GM10248 (cell line): ENCODE measurements at places on chromosomes 12 and 14.

- DNase-seq = no peak
These were observed 158.0 kb downstream of the RAD51B start for GRCh38 chr14:67977434-67978034.

- no peak for DNase-seq
These were observed 297.0 kb downstream of the FUT8 start for GRCh38 chr14:65709576-65709975.

- no peak for DNase-seq
These were observed 16.2 kb downstream of the PSMC1 start for GRCh38 chr14:90272523-90272922.

DNA sequence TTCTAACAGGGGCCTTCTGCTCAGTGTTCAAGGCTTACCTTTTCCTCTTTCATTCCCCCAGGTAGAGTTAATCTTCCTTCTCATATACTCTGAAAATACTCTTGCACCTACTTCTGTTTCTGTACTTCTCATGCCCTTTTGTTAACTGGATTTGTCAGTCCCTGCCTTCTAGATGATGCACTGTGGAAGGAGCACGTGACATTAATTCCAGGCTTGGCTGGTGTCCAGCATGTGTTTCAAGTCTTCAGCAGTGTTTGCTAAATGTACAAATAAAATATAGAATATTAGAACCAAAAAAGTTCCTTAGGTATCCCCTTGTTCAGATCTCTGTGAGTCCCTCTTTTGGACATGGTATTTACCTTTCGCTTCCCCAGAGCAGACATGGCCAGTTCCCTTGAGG lies 27.9 kb upstream of the EVL start:
- no peak for DNase-seq

- no peak for DNase-seq
These were observed 47.9 kb downstream of the FGD6 start for GRCh38 chr12:95169368-95169767.

- DNase-seq = no peak
These were observed 356.5 kb upstream of the SOX5 start for GRCh38 chr12:24306001-24306400.

DNA sequence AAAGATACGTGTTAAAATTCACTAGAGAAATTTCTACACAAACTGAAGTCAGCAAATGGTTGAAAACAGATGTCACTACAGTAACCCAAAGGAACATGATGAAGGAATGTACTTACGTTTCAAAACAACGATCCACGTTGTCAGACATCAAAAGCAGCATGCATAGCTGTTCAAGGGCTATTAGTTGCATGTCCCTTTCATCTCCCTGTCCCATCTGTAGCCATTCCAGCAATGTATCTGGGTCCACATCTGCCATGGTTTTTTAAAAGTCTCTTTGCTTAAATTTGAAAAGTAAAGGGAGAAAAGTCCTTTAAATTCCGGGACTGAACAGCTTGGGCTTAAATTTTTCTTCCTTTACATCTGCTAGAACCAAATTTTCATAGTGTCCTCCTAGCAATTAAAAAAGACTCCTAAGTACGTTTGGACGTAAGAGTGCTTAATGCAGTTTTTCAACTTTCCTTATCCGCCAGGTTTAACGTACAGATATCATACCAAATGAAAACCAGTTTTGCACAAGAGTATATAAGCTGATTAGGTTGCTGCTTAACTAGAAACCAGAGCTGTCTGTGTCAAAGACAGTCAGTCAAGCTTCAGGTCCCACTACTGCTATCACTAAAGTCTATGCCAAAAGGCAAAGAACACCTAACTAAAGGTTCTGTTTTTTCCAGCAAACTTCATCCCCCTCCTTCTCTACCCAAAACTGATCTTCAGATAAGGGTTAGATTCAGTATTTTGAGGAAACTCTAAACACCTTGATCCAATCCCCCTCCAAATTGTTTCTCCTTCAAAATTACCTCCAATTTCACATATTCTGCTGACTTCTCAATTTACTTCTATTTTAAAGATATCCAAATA lies 1.7 kb downstream of the HECTD1 start:
- no peak for DNase-seq

DNA sequence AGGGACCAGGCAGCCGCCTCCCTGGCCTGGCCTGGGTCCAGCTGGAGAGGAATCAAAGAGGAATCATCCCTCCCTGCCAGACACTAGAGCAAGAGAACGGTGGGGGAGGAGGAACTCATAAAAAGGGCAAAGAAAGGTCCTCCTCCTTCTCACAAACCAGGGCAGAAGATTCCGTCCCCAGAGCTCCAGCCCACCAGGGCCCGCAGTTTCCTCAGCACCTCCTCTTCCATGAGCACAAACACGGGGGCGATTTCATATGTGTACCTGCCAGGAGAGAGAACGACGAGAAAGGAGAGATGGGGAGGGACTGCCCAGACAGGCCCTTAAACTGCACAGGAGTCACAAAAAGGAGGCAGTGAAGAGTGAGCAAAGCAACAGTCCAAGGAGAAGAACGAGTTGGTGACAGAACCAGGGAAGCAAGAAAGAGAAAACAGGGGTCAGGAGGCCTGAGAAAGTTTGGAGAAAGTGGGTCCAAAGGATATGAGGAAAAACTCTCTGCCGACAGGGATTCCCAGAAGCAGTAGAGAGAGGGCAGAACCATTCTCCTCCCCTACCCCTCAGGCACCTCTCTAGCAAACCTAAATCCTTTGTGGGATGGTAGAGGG lies 8.7 kb upstream of the ZNF740 start:
- DNase-seq = no peak

- peak; percentile 56 for DNase-seq
These were observed 12.0 kb downstream of the CFAP73 start for GRCh38 chr12:113161415-113162016.

DNA sequence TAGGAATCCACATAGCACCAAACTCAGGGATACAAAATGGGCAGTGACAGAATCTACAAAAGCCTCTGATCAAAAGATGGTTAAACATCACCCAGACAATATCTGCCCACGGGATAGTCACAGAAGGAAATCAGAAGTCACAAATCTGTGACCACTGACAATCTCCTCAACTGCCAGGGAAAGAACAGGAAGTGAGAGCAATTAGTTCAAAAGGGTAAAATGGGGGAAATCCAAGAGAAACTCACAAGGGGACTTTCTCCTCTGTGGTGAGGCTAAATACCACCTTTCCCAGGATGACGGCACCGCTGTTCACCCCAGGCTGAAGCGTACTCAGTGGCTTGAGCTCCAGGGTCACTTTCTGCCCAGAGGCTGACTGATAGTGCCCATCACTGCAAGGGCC lies 10.7 kb downstream of the TTC5 start:
- DNase-seq = peak; percentile 23

DNA sequence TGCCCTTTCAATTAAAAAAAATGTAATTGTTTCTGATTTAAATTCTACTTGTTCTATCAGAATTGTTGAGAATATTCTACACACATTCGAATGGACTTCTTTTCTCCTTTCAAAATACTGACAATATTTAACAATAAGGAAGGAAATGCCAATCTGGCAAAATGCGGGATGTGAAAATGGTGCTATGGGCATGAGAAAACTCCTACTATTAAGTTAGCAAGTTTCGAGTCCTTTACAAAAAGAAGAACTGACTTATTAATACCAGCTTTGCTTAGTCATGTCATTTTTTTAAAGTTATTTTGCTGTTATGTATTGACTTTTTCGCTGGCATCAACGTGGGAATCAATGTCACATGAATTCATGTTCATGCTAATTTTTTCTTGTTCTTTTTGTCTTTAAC lies 31.7 kb upstream of the ARL1 start:
- DNase-seq = no peak

DNA sequence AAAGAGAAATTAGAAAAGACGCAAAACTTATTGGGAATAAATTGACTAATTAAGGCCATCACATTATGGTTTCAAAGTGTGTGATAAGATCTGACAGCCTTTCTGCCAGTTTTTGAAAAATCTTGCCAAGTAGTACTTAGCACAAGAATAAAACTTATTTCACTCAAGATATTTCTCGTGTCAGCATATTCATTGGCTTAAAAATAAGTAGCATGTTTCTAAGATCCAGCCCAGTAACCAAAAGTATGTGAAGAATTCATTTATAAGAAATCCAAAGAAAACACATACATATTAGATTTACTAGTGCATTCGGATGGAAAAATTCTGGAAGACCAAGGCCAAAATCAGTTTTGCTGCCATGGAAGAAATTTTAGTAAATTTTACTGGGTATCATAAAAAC lies 1135.0 kb downstream of the GALC start:
- DNase-seq = no peak

GRCh38 chr12:93358058-93358457 lies 19.7 kb upstream of the NUDT4 start:
- DNase-seq = peak; percentile 57

DNA sequence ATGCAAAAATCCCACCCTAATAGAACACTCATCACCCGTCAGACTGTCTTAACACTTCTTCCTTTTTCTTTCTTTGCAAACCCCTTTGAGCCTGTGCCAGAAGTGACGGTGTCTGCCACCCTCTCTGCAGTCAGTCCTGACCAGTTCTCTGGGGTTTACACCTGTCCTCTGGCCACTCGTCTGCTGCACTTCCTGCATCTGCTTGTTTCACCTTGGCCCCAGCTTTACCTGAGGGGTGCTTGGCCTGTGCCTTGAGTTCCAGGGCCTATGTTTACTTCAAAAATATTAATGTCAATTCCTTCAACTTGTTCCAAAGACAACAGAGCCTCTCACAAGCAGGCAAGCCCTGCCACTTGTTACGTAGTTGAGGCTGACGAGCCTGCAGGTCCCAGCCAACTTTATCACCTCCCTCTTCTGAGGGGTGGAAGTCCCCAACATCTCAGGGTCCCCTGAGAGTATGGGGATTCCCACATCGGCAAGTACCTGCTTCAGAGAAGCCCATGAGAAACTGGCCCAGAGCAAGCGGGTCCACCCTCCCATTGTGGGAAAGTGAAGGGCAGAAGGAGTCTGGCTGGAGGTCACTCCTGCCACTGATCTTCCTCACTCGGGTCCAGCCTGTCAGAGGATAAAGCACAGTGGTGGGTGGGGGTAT lies 205.4 kb downstream of the DAD1 start:
- peak; percentile 64 for DNase-seq

GRCh38 chr14:106506881-106507305 lies 980.5 kb downstream of the TMEM121 start:
- DNase-seq = no peak

- DNase-seq = no peak
These were observed 199.1 kb downstream of the SNAPC1 start for GRCh38 chr14:61961369-61961768.

- peak; percentile 79 for DNase-seq
These were observed 795 bp downstream of the STAT6 start for GRCh38 chr12:57110104-57111030.

DNA sequence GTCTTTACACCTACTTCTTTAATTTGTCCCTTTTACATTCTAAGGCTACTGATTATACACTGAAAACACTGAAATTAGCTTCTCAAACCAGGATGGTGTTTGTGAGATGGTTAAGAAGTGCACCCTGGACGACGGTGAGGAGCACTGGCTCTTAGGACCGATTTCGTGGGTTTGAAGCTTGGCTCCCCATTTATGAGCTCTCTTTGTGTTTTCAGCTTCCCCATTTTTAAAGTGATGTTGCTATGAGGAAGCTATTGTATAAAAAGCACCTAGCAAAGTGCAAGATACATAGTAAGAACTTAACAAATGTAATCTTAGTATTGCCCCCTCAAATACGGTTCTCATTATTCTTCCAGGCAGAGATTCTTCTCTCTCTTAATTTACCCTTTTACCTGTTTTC lies 4.7 kb downstream of the NFYB start:
- no peak for DNase-seq

DNA sequence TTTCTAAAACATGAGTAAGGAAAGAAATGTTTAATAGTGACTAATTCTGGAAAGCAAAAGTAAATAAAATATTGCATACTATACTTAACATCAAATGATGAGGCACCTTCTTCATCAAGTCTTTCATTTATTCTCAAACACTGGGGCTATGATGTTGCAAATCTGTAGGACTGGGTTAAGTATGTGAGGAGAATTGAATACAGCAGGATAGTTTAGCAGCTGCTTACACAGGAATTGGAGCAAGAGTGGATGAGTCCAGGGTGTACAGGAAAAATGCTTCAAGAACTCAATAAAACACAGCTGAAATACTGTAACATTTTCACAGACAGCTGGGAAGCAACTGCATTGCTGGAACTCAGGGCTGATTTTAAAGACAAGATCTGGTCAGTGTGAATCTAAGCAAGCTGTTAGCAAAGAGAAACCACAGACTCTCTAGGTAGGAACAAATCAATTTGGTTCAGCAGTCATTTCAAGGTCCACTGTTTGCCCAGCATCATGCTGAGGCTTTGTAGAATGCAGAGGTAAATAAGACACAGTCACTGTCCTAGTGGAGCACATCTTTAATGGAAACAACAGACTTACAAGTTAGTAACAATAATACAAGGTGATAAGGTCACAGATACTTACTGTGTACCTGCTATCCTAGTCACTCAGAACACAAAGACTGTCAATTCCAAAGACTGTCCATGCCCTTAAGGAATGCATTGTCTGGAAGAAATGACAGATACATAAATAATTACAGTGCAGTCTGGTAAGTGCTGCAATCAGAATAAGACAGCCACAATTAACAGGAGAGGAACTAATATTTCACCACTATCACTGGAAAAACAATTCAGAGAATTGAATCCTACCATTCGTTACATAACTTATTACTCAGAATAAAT lies 96.8 kb upstream of the DACT1 start:
- no peak for DNase-seq

- DNase-seq = no peak
These were observed 15.5 kb upstream of the MLXIP start for GRCh38 chr12:122062832-122063693.

- no peak for DNase-seq
These were observed 271.6 kb upstream of the CRY1 start for GRCh38 chr12:107364875-107365518.

- DNase-seq = peak; percentile 85
These were observed 4.2 kb upstream of the AJUBA start for GRCh38 chr14:22986508-22987054.

GRCh38 chr14:76736514-76736913 lies 24.8 kb upstream of the VASH1 start:
- DNase-seq = no peak

GRCh38 chr12:106583242-106584103 lies 669 bp downstream of the RFX4 start:
- DNase-seq = no peak

- DNase-seq = no peak
These were observed 6.3 kb downstream of the B4GALNT3 start for GRCh38 chr12:466039-466438.

- DNase-seq = no peak
These were observed 26.9 kb downstream of the RAB3IP start for GRCh38 chr12:69765515-69765914.
